ENCODE measurements at places on chromosomes 12 and 14.
A peak's percentile ranks its signal among the peaks of the same experiment; 100 is the strongest.

DNA sequence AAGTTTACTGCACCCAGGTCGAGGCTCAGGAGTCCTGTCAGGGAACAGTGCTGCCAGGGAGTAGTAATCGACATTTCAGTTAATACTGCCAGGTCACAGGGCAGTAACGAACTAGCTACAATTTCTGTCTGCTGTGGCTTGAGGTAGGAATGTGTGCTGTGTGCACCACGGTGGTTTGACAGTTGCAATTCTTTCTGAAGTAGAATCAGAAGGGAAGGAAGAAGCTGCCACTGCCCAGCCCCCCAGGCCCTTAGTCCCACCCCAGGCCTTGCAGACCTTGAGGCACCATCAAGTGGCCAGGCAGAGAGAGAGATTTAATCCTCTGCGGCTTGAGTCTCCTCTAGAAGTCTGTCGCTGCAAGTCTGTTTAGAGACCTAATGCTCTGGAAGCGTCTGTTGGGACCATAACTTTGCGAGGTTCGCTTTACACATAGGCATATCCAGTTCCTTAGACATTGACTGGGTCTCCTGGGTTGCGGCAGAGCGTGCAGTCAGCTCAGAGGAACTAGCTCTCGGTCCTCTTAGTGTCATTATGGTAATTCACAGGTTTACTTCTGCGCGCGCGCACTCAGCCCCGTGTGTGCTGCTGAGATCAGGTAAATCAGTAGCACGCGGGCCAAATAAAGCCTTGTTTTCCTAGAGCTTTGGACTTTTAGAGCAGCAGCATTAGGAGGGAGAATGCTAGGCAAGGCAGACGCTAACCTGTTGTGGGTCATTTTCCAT lies 9.8 kb downstream of the NKX2-1 start:
- DNase-seq: no peak

DNA sequence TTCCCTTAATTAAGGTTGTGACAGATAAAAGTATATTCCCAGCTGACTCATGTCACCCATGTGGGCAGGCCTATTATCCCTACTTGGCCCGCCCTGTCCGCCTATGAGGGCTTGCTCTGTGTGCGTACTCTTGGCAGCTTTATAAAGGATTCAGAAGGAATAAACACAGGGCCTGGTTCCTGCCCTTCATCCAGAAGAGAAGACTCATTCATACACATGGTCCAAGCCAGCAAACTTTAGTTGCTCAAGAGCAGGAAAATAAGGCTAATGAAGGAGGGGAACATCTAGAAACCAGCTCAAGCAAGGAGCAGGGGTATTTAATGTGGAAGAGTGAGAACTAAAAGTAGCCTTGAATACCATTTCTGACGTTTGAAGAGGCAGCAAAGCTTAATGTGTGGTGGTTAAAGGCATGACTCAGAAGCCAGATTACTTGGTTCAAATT lies 141.9 kb downstream of the CRADD start:
- DNase-seq: no peak

DNA sequence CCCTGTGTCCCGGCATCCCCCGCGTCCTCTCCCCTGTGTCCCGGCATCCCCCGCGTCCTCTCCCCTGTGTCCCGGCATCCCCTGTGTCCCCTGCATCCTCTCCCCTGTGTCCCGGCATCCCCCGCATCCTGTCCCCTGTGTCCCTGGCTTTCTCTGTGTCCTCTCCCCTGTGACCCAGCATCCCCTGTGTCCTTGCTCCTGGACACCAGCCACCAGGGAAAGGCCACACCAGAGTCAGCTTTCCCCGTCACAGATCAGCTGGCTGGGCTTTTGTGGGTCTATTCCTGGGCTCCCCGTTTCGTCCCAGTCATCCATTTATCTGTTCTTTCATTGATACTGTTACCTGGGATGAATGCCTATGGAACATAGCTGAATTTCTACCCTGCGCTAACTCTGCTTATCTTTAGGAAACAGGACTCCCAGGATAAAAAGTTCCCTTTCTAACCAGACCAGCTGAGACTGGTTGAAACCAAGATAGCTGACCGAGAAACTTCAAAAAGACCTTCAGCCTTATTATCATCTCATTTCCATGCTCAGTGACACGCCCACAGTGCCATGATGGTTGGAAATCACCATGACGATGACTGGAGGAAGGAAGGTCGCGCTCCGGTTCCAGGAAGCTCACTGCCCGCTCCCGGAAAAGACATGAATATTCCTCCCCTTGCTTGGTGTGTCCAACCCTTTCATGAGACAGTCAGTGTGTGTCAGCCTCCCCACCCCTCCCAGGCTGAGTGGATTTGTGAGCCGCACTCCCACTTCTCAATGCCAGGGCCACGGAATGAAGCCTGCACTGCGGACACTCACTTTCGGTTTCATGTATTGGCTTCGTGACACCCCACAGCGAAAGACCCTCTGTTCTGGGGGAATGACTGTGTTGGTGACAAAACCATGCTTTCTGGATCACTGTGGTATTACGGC lies 276.4 kb upstream of the SFSWAP start:
- DNase-seq: no peak

DNA sequence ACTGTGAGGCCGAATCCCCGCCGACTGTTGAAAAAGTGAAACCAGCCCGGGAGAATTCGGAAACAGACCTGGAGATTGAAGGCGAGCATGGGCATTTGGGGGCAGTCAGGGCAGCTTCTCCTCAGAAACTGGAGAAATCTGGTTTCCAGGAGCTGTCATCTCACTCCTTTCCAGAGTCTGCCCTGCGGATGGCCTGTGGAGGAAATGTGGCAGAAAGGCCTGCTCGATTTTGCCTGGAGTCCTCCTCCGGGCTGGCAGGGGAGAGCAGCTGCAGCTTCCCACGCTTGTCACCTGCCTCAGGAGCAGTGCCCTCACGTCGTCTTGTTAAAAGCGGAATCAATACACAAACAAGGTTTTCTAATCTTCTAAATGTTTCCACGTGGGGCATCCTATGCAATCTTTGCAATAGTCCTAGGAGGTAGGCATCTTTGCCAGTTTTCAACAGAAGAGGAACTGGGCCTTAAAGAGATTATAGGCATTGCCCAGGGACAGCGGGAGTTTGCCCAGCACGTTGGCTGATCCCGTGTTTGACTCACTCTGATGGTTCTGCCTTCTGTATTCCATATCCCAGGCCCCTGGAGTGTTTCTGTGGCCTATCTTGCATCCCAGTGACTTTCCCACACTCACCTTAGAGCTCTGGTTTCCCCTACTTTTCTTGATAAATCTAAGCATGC lies 2.3 kb downstream of the LRRC74A start:
- no peak for DNase-seq

DNA sequence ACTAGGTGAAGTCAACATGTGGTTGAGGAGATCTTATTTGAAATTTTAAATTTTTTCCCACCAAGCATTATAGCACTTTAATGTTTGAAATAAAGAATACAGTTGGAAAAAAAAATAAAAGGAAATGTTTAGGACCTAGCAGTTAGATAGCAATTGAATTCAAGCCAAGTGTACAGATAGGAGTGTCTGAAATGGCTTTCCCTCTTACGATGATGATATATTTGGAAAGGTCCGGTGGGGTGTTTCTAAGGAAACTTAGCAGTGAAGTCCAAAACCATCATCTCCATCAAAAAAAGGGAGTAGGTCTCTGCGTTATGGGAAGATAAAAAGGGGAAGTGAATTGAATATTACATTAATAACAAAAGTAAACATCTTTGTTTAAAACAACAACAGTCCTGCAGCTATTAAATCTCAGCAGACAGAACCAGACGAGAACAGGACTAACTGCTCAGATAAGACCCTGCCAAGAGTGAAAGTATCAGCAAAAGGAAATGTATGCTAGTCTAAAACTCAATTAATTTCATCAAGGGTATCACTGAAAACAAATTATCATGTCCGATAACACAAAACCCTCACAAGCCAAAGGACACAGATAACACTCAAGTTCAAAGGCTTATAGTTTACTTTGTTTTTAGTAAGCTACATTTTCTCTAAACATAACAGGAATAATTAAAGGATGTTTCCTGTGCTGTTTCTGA lies 242.0 kb downstream of the BMP4 start:
- DNase-seq: no peak

- DNase-seq: no peak
These were observed 353.9 kb downstream of the GRIN2B start for GRCh38 chr12:13627536-13627935.

- peak; percentile 66 for DNase-seq
These were observed 135.0 kb upstream of the AMIGO2 start for GRCh38 chr12:47214771-47215170.

- no peak for DNase-seq
These were observed 40.9 kb downstream of the RTN1 start for GRCh38 chr14:59829469-59830337.

DNA sequence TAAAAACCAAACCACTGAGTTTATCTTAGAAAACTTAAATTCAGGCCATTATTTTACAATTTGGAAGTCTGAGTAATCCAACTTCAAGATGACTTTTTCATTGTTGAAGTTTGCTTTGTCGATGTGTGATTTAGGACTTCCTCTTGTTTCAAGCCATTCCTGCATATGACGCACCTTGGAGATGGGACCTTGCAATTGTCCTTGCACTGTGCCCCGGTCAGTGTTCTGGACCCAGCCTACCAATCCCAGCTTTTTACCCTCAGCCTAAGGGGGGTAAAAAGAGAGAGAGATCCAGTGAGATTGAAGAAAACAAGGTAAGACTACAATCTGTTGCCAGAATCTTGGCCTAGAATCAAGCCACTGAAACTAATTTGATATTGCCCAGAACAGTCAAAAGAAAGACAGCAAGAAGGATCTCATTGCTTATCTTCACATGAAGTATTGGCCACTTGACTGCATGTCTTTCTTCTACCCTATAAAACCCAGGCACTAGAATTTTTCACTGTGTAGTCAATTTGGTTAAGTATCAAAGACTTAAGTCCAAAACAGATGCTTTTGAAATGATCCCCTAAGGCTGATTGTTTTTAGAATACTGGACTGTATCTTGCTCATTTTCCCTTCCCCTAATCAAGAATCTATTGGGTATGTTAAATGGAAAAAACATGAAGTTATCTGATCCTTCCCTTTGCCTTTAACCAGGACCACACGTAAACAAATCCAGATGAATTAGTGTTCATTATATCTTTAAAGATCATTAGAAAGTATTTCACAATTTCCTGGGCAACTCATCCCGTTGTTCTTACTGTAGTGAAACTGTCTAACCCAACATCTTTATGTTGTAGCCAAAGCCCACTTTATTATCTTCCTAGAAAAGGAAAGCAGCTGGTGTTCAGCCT lies 2.4 kb upstream of the MLH3 start:
- no peak for DNase-seq

GRCh38 chr12:53102883-53103807 lies at the start of gene SOAT2:
Gene SOAT2, plus strand, starts transcription at chr12:53103486. Its CDS starts 92 bp downstream, at chr12:53103578.
- DNase-seq: peak; percentile 76

GRCh38 chr12:68368327-68368726 lies 36.2 kb upstream of the MDM1 start:
- no peak for DNase-seq

Measured in activated naive CD4-positive, alpha-beta T cell treated with anti-CD3 and anti-CD28 coated beads for 36 hours (primary cell).